ENCODE measurements at places on chromosomes 5 and 9.

DNA sequence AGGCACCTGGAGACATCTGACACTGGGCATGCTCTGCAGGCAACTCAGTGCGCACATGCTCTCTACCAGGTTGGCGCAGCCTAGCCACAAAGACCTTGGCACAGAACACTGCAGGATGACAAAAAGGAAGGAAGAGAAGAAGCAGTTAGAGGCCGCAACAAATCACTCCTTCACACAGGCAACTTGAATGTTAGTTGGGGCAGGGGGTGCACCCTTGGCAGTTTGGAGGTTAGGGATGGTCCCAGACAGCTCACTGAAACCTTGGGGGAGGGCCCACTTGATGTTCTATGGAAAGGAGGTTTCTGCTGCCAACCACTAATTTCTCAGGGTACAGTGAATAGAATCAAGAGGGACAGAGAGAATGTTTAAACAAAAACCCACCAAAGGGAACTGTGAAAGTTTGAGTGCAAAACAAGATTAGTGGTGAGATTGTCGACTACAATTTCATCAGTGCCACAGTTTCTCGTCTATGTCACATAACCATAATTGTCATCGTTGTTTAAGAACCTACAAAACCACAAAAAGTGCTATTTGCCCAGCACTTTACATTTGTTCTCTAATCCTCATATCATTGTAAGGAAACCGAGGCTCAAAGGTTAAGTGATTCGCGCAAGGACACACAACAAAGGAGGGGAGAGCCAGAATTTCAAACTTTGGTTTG lies 48.7 kb downstream of the FBXW11 start:
- no peak for DNase-seq

DNA sequence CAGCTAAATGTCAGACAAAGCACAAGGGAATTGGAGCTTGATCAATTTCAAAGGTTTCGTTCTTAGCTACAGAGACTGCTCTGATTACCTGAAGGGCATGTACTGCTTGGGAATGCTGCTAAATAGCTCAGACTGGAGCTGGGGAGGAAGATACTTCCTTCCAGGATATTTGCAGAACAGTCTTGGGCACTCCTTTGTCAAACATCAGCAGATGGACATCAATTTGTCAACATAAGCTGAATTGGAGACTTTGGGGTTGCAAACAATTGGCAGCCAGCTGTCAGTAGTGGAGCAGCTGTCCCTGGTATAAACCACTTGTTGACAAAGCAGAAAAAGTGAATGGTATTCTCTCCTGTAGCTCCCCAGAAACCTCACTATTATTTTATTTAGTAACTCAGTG lies 182.0 kb downstream of the CCDC192 start:
- peak; percentile 48 for DNase-seq

DNA sequence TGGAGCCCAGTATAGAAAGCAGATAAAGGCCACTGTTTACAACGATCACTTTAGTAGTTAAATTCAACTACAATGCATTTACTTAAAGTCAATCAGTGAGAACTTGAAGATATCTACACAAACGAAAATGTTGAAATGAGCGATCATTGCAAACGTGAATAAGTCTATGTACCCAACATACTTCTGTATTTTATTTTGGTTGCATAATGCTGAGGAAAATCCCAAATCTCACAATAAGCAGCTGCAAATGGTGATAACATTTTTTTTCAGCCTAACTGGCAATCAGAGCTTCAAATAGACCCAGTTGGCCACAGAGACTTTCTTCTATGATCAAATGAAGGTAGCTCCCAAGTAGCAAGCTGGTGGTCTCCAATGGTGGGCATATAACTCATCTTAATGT lies 32.1 kb downstream of the PDGFRB start:
- DNase-seq, result no peak

- DNase-seq, result no peak
Observed at GRCh38 chr5:78746021-78746770, 97.6 kb upstream of the LHFPL2 start.

DNA sequence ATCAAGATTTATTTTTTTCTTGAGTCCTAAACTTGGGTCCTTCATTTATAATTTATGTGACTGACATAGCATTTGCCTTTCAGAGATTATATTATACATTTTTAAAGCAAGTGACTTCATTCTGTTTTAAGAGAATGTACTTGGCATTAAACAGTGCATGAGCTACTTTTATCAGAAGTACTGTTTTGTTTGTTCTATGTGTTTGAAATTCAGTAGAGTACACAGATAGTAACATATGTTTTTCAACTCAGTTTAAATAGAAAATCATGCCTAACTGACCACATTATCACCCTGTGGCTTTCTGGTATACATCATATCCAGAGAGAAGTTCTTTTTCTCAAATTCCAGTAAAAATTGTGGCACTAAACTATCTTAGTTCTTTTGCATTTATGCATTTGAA lies 335.3 kb upstream of the CDH18 start:
- DNase-seq, result no peak

DNA sequence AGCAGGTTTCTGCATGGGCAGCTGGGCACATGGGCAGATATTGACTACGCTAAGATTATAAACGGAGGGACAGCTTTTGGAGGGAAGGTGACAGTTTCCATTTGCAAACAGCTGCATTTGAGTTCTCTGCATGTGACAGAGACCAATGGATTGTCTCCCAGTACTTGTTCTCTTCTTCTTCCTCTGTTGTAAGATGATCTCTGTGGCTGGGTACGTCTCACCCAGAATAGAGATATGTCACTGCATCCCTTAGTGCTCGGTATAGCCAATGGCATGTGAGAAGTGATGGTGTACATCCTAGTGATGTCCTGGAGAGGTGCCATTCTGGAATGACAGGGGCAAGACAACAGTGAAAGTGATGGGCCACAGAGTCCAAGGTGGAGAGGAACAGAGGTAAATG lies 171.3 kb downstream of the CFAP90 start:
- no peak for DNase-seq

DNA sequence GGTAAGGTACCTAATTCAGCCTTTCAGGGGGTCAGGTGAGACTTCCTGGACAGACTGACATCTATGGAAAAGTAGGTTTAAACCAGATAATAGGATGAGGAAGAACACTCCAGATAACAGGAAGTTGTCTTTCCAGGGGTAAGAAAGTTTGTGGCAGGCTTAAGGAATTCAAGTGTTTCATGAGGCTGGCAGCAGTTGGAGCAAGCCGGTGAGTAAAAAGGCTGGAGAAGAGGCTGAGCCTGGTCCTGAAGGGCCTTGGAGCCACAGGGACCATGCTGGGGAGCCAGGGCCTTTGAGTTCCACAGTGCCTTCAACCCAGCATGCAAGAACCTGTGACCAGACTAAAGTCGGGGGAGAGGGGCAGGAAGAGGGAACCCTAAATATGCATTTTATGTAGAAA lies 353.4 kb downstream of the SPOCK1 start:
- DNase-seq, result no peak

- DNase-seq, result no peak
Observed at GRCh38 chr9:110173322-110173642, 34.7 kb downstream of the C9orf152 start.

- DNase-seq, result no peak
Observed at GRCh38 chr5:107990881-107991810, 320.4 kb upstream of the EFNA5 start.

- DNase-seq, result no peak
Observed at GRCh38 chr9:76887003-76887821, 18.7 kb downstream of the PRUNE2 start.

DNA sequence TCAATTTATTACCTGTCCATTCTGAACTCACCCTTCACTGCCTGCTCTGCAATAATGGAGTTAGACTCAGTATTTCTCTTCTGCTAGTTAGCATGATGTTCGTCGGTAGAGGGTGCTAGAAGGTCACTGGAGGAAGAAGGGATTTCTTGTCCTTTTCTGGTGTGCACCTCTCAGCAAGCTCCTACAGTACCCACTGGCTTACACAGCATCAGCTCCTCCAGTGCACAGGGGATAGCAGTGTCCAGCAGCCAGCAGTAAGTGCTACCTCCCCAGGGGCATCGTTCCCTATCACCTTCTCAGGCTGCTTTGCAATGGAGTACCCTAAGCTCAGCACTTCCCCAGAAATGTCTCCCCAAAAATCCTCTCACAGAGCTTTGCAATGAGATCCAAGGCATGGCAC lies 45.9 kb upstream of the APC start:
- DNase-seq, result no peak

- no peak for DNase-seq
Observed at GRCh38 chr5:147836439-147836838, 5.0 kb upstream of the SPINK1 start.

DNA sequence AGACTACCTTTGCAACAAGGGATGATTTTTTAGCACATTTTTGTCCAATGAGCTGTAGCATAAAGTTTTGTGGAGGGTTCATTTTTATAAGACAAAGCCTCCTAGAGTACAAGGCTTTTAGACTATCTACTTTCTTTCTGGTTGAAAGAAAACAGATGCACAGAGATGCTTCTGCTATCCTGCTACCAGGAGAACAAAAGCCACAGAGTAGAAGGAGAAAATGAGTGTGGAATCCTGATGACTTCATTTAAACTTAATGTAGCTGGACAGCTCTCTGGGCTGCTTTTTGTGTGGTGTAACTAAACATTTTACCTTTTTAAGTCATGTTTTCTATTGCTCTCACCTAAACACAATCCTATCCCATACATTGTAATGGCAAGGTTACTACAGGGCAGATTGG lies 1009.4 kb downstream of the TLE1 start:
- no peak for DNase-seq

DNA sequence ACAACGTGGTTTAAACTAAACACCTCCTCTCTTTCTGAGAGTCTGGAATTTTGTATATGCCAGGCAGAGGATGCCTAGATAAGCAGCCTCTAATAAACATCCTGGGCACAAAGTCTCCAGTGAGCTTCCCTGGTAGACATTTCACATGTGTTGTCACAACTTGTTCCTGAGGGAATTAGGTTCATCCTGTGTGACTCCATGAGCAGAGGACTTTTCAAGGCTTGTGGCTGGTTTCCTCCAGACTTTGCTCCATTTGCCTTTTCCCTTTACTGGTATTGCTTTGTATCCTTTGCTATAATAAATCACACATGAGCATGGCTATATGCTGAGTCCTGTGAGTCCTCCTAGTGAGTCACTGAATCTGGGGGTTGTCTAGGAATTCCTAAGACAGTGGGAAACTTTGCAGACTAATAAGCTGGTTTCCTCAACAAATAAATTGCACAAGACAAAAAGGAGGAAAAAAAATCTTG lies 77.4 kb downstream of the NR2F1-AS1 start:
- no peak for DNase-seq

DNA sequence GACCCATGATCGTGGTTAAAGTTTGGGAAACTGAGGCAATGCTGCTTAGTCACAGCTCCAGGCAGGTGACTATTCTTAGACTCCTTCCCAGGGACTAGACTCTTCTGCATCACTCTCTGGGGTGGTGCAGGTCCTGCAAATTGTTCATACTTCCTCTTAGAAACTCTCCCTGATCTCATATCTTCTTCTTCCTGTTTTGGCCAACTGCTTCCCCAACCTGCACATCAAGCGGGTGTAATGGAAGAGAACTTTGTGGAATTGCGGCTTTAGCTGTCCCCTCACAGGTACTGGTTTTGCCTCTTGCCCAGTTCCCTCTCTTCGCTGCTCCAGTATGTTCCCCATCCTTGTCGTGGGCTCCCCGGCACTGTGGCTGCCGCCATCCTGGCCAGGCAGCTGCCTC lies 111.5 kb upstream of the CTSL start:
- no peak for DNase-seq

- no peak for DNase-seq
Observed at GRCh38 chr5:33182986-33183385, 257.8 kb upstream of the TARS1 start.

DNA sequence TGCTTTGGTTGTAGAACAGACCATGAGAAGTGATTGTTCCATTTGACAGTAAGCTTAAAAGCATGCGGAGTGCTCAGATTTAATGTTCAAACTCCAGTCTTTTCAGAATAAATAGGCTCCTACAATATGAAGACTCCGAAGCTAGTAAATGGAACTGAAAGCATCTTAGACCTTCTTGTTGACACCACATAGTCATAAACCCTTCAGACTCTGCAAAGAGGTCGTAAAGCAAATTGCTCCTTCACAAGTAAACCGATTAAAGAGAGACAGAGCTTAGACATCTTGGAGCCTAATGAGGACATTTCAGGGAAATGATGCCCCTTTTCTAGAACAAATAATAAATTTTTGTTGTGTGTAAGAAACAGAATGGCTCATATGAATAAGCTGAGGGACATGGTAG lies 511.0 kb upstream of the RIOK2 start:
- no peak for DNase-seq

DNA sequence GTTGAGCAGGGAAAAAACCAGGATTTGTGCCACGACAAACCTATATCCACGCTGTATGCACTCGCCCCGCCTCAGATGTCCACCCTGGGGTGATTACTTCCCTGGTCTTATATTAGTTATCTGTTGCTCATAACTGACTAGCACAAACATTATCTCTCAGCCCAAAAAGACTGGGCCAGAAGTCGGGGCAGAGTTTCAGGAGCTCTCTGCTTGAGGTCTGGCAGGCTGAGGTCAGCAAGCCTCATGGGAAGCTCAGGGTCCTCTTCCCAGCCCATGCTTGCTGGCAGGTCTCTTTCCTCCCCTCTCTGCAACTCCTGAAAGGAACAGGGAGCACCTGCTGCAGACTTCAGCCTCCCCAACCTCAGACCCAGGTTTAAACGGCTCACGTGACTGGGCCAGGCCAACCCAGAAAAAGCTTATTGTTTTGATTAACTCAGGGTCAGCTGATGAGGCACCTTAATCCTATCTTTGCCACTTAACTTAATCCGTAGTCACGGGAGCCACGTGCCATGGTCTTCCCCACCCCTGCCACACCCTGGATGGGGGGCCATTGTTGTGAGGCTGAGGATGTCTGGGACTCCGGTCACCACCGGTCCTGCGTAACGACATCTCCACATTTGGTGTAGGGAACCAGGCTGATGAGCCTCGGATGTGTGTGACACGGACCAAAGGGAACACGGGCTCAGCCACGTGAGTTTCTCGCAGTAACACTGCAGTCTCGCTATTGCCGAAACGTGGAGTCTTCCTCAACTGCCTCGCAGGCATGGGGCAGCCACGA lies 123.7 kb upstream of the IRX4 start:
- no peak for DNase-seq

- DNase-seq, result no peak
Observed at GRCh38 chr5:132474131-132474723, 16.3 kb downstream of the IRF1 start.

DNA sequence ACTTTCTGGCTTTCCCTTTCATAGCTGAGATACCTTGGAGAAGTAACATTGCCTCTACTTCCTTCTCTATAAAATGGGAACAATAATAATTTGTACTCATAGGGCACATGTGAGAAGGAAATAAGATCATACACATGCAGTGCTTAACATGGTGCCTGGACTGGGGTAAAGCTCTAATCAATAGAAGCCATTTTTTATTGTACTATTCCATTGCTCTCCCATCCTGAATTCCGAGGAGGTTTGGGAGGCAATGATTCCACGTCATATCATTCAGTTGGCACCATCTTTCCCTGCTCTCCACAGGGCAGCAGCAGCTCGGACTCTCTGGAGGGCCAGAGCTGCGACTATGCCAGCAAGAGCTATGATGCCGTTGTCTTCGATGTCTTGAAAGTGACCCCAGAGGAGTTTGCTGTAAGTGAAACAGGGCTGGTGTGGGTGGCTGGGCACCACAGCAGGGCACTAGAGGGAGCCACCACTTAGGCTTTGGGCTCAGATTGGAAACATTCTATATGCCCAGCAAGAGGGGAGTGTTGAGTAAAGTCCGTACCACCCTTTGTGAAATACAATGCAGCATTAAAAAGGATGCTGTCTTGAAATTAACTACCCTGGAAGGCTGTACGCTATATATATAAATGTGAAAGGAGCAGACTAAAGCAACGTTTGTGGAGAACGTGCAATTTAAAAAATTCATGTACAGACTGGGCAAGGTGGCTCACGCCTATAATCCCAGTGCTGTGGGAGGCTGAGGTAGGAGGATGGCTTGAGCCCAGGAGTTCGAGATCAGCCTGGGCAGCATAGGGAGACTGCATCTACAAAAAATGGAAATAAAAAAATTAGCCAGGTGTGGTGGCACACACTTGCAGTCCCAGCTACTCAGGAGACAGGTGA lies 51.2 kb downstream of the RALGPS1 start:
- peak; percentile 51 for DNase-seq

All from NCI-H1694 treated with DMSO at 0.1 percent for 48 hours (cell line).